Erythroblast (primary cell): ENCODE measurements at places on chromosomes 7 and 10.

- no peak for DNase-seq
Observed at GRCh38 chr10:74432841-74433594, 282.0 kb downstream of the ADK start.

GRCh38 chr10:72176701-72177100 lies 39.1 kb upstream of the ANAPC16 start:
- no peak for DNase-seq

DNA sequence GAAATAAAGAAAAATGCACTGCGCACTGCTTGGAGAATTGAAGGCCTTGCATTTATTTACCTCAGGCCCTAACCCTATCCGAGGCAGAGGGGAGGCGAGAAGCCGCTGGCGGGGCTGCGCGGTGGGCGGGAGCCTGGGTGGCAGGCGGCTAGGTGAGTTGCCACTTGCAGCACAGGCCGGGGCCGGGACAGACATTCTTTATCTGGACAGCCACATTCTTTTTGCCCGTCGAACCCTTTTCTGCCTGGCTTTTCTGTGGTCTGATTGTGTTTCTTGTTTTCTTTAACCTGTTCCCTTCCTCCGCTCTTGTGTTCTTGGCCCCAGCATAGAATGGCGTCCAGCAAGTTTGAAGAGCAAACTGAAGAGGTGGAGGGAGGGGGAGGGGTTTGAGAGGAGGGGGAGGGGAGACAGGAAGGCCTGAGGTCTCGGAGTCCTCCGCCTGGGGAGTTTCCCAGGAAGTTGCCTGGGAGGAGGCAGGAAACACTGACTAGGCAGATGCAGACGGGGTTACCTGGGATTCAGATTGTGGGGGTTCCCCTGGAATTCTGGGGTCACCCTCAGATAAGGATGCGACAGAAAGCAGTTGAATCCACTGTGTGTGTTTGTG lies 5.1 kb downstream of the SHH start:
- no peak for DNase-seq

GRCh38 chr10:48231699-48232315 lies 42.7 kb downstream of the FRMPD2 start:
- DNase-seq = no peak

DNA sequence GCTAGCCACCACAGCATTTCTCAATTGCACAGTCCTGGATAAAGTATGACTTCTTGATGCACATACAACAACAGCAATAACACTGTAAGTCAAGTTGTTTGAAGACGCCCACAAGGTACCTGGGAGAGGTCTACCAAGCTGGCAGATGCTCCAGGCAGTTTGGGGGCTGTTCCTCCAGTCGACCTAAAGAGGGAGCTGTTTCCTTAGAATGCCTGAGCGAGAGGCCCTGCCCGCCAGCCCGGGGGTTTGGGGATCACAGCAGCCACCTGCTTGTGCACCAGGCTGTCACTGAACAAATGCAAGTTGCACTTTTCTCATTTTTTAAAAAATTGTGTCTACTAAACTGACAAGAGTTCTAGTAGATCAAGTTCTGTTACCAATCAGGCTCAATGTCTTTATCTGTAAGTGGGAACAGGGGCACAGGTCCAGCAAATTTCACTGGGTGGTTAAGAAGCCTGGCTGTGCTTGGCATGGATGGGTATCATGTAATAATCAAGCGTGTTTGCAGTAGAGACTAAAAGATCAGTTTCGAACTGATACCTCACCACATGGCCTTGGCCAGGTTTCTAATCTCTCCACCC lies 193.8 kb upstream of the ADO start:
- DNase-seq = peak; percentile 16

DNA sequence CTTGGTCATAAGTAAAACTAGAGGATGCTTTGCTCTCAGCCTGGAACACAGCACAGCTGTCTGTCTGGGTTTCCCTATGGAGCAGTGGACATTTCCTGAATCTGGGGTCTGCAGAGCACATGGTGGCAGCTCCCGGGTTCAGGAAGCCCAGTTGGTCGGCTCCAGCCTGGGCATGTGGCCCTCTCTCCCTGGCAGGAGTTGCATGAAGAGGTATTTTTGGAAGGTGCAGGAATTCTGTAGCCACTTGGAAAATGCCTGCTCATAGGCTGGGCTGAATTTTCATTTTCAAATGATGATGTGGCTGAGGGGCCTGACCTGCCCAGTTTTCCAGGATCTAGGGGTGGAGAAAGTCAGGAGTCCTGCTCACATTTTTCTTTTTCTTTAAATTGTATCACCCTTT lies 6.7 kb upstream of the TPST1 start:
- DNase-seq = no peak
